ENCODE measurements at places on chromosomes 6 and 20.

DNA sequence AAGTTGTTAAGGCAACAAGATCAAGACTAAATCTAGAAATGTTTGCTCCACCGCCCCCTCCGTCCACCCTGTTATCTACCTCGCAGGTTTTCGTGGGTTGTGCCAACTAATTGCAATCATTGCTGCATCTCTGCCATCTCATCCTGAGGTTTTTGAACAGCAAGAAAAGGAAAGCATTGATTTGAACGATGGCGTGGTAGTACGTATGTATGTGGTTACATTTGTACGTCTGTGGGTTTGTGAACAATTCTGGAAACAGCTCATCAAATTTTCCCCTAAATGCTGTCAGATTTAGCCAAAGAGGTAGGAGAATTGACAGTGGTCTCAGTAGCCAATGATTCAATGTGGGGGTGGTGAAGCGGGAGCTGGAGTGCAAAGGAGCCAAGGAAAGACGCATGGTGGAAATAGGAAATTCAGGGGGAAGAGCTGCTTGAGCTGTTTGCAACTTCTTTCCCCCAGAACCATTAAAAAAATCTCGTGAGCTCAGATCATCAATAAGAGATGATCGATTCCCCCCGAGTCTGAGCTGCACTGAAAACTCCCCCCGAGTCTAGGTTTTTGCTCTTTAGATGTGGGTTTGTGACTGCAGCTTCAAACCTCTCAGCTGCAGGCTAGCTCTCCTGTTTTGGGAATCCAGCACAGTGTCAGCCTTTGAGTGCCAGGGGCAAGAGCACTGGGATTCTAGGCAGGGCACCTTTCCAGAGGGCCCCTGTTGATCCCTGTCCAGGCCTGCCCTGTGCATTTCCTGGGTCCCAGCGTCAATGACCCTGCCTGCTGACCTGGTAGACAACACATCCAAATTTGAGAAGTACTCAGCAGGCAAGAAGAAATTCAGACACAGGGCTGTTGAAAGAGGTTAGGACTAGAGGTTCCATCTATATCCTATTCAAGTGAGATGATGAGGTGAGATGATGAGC, 72.6 kb upstream of the LY86 start:
- no peak for DNase-seq

DNA sequence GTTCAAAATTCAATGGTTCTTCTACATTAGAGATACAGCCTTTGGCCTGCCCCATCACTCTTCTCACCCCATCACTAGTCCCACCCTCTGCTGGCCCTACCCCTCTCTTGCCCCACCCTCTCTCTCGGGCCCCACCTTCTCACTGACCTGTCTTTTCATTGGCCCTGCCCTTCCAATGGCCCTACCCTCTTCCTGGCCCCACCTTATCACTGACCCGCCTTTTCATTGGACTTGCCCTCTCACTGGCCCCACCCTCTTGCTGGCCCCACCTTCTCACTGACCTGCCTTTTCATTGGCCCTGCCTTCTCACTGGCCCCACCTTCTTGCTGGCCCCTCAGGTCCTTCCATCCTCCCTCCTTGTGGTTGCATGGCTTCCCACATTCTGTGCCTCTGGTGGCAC, 107.2 kb upstream of the PLEKHG1 start:
- DNase-seq: no peak

- DNase-seq: no peak
These were observed 63.4 kb downstream of the DST start for GRCh38 chr6:56579155-56579851.

GRCh38 chr6:106281661-106282060, 43.9 kb downstream of the ATG5 start:
- DNase-seq: no peak

DNA sequence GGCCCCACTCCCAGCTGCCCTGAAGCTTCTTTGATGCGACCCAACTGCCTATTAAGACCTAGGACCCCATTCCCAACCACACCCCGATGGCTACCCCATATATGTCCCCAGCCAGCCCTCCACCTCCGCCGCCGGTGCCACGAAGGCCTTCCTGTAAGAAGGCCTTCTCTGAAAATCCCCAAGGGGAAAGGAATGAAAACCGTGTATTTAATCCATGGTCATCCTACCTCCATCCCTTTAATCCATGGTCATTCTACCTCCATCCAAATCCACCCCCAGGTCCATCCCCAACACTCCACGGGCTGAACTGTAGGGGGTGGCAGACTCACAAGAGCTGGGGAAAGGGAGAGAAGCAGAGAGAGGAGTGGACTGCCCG, 545 bp upstream of the VSX1 start:
- DNase-seq: no peak

GRCh38 chr20:63333241-63333836, 27.8 kb downstream of the CHRNA4 start:
- no peak for DNase-seq

GRCh38 chr6:16360365-16360764, 122.0 kb downstream of the GMPR start:
- DNase-seq: no peak

DNA sequence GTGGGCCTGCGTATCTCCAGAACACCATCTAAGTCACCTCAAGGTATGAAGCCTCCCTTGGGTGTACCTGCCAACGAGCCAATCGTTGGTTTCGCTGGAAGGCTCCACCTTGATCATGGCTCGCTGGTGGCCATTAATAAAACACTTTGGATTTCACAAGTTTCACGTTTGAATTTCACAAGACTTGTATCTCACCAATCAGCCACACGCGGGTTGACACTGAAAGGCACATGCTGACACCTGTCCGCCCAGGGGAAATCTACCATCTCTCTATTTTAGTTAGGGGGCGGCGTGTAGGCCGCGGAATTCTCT, 586 bp upstream of the HMGA1 start:
- DNase-seq: peak; percentile 63

- no peak for DNase-seq
These were observed 6.9 kb downstream of the BLOC1S5 start for GRCh38 chr6:8057263-8057662.

- no peak for DNase-seq
These were observed 111.0 kb downstream of the EDN1 start for GRCh38 chr6:12401200-12401599.

GRCh38 chr6:107342144-107342543, 117.2 kb downstream of the PDSS2 start:
- DNase-seq: peak; percentile 39

- DNase-seq: no peak
These were observed 6.4 kb downstream of the CEP43 start for GRCh38 chr6:167005350-167006159.

GRCh38 chr6:131954775-131955107, 3.6 kb upstream of the CCN2 start:
- no peak for DNase-seq

DNA sequence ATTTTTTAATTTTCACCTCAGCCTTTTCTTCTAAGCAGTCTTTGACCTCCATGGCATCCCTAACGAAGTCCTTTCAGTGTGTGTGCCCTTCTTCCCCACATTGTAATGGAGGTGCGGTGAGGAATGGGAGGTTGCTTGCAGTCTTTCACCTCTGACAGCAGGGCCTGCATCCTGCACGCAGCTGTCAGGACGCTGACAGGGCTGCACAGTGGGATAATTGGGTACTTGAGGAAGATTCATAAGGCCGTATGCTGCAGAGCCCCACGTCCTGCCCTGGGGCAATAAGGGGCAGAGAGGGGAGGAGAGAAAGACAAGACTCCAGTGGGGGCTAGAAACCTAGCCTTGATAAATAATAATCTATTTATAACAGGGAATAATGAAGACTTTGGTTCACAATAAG, 184.7 kb downstream of the SAMD5 start:
- DNase-seq: no peak

GRCh38 chr6:156150391-156150790, 626.8 kb upstream of the ARID1B start:
- DNase-seq: no peak

DNA sequence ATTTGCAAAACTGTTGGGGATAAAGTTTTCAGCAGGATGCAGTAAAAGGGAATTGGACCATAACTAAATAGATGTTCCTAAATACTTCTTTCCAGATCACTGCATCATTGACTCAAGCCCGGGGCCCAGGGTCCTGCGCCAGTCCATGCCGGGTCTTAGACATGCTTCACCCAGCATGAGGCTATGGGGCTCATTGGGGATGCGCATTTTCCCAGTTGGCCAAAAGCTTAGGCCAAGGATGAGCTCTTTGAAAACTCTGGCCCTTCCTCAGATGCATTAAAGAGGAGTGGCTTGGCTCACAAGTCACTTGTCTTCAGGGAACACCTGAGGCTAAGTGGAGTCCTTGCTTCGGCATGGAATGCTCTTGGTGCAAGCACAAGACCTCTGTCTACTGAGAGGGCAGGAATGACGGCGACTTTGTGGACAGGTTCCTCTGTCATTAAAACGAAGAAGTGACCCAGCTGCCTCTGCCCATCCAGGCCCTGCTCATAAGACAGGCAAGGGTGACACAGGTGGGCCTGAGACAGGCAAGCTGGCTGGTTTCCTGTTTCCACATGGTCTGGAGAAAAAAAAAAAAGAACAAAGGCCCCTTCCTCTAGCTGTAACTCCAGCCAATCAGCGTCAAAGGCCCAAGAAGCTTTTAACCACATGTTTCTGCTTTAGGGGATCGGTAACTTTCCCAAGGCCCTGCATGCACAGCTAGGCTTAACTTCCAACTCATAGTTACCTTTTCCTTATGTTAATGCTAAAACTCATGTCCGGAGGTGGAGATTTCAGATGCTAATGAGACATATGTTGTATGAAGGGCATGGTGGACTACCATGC, 81.4 kb upstream of the CDH4 start:
- no peak for DNase-seq

DNA sequence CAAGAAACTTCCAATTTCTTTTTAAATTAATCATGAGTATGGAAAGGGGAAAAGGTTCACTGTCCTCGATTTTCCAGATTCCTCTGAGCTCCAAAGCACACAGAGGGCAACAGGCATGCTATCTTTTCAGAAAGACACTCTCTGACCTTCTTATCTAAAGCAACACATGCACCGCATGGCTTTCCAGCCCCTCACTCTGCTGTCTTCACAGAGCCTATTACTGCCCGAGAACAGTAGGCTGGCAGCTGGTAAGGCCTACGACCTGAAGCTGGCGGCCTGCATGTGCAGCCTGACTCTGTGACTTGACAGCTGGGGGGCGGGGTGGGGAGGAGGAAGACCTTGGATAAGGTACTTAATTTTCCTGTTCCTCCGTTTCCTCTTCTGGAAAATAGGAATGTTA, 86.3 kb downstream of the ELOVL4 start:
- no peak for DNase-seq

- no peak for DNase-seq
These were observed 152.5 kb upstream of the ECI2 start for GRCh38 chr6:4287811-4288244.

DNA sequence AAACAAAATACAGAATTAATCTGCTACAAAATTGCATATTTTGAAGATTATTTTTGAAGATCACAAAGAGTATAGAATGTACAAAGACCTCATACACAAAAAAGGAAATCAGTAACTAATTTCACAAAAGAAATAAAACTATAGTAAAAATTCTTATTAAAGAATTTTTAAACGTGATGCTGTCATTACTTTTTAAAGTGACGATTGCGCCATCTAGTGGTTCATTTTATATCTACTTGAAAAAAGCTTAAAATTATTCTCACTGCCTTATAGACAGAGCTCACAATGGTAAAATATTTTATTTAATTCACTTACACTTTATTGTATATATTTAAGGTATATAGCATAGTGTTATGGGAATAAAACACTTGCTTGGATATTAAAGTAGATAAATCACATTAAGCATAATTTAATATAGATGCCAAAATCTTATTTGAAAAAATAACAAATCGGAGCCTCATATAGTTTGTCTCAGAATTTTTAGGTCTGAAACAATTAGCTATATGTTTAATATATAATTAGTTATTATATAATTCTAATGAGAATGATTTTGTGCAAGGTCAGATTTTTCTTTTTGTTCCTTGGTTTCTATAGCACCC, 128.8 kb downstream of the PHF3 start:
- peak; percentile 4 for DNase-seq

All from HL-60 (cell line).